ENCODE measurements at places on chromosomes 1 and 21.

- DNase-seq, result no peak
Observed at GRCh38 chr1:41528106-41528505, 43.6 kb upstream of the EDN2 start.

- no peak for DNase-seq
Observed at GRCh38 chr1:191176131-191176530, 698.5 kb upstream of the BRINP3 start.

GRCh38 chr1:29849038-29849750, 612.9 kb downstream of the PTPRU start:
- peak; percentile 16 for DNase-seq

GRCh38 chr1:21468599-21468998, 28.7 kb downstream of the NBPF3 start:
- no peak for DNase-seq

- no peak for DNase-seq
Observed at GRCh38 chr1:237258871-237259270, 216.9 kb downstream of the RYR2 start.

- no peak for DNase-seq
Observed at GRCh38 chr1:214453109-214453722, 98.2 kb downstream of the PTPN14 start.

- DNase-seq, result no peak
Observed at GRCh38 chr1:59057796-59058195, 239.1 kb upstream of the FGGY start.

- no peak for DNase-seq
Observed at GRCh38 chr1:113874012-113874879, 2.7 kb upstream of the PTPN22 start.

GRCh38 chr21:45580576-45581321, 38.5 kb upstream of the SLC19A1 start:
- no peak for DNase-seq

DNA sequence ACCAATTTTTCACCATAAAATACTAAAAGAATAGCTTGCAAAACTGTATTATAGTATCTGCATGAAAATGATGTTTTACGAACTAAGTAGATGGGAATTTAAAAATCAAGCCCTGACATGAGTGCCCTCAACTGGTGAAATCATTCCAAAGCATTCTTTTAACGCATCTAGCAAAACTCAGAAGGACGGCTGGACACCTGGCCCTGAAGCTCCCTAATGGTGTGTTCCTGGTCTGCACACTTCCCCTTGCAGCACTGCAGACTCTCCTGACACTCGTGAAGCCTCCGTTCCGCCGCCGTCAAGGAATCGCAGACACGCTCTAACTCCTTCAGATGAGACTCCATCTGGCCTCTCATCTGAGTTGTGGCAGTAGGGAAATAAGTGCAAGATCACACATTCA, 39.9 kb downstream of the ODF2L start:
- DNase-seq, result no peak

DNA sequence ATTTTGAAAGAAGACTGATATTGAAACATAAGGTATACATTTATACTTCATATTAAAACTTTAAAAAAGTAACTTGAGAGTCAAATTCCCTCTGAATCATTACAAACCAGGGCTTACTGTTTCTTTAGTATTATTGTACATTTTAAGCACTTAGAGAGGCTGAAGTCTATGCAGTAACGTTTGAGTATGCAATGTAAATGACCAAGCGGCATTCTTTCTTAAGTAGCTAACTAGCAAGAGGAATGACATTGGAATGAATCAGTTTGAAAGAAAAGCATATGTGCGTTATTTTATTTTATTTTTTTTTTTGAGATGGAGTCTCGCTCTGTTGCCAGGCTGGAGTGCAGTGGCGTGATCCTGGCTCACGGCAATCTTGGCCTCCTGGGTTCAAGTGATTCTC, 24.3 kb downstream of the WNT2B start:
- DNase-seq, result no peak

DNA sequence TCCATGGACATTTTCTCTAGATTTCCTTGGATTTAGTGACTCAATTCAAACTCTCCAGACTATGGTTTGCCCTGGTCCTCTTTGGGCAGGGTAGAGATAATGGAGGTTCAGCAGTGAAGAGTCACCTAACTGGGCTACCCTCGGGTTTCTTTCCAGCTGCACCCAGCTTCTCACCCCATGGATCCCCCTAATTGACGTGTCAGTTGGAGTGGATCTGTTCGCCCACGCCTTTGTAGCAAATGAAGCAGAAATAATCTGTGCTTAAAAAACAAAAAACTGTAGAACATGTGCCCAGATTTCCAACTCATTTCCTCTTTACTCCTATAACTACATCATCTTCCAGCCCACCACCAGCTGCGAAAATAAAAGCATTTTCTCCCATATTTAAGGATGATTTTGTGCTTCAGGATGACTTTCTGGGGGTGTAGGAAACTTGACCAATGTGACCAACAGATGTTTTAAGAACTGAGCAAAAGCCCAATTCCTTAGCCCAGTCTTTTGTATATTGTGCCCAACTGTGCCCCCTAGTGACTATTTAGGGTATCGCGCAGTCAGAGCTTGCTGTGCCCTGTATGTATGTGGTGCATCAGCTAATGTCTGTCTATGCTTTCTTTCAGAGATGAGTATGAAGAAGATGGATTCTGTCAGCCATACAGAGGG, 66.5 kb upstream of the UBE2U start:
- DNase-seq, result peak; percentile 86

DNA sequence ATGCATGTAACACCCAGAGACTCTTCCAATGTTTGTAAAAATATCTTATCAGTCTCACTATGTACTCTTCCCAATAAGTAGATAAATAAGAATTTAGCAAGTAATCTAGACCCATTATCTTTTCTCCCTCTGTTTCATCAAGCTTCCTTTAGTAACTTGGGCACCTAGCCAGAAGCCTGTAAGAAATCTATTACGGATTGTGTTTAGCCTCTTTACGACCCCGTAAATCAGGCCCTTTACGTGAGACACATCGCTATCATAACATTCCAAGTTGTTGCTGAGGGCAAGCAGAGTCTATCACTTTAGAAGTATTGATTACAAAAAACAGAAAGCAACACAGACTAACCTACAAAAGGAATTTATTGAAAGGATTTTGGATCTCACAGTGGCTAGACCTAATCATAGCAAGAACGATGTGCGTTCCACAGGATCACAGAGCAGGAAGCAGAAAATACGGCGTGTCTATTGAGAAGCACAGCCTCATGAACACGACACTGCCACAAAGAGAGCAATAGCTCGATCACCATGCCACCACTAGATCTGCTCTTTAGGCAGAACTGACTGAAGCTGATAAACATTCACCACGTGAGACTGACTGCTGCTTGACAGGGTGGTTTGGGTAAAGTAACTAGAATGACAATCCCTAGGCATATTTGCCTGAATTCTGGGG, 922.1 kb downstream of the AMY1C start:
- DNase-seq, result no peak

DNA sequence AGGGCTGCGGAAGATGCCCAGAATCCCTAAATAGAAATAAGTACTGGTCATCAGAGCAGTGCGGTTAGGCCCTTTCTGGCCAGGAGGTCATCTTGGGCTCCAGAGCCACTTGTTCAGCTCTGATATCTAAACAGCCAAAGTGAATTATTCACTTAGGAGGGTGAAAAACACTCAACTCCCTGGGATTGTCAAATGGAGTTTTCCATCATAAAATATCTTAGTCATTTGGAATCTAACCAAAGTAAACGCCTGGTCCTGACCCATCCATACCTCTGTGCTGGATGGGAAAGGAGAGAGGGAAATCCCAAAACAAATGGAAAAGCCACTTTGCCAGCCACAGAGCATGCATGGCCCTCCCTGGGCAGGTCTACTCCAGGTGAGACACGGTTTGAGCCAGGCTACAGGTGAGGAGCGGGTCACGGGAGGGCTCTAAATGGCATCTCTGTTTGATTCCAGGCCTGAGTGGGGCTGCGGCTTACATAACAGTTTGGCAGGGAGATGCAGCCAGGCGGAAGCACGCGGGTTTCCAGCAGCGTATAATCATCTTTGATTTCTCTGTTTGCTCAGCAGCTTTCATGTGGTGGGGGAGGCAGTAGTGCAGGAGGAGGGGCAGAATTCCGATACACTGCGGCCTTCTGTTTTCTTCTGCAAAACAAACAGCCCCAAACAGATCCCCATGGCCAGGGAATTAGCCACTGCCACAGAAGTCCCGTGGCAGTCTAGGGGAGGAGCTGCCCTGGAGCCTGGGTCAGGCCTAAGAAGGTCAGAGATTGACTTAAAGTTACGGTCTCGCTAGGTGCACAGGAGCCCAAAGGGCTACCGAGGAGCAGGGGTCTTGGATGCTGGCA, 59.1 kb upstream of the ZNF648 start:
- peak; percentile 89 for DNase-seq

DNA sequence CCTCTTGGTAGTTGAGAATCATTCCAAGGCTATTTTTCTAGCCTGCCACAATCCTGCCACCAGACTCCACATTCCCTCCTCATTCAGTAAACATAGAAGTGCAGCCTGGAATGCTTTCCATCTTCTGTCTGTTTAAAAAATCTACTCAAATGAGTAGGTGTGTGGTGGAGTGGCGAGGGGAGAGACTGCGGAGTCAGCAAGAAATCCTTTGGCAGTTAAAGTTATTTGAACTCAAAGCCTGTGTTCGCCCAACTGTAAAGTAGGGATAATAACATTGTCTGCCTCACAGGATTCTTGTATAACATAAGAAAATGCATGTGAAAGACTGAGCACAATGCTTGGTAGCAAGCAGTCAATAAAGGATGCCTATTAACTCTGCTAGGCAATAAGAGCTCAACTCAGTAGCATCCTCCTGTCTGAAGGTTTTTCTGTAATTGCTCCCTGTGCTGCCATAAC, 22.2 kb upstream of the DPT start:
- DNase-seq, result no peak

GRCh38 chr1:237677979-237678378, 212.7 kb downstream of the ZP4 start:
- DNase-seq, result no peak

DNA sequence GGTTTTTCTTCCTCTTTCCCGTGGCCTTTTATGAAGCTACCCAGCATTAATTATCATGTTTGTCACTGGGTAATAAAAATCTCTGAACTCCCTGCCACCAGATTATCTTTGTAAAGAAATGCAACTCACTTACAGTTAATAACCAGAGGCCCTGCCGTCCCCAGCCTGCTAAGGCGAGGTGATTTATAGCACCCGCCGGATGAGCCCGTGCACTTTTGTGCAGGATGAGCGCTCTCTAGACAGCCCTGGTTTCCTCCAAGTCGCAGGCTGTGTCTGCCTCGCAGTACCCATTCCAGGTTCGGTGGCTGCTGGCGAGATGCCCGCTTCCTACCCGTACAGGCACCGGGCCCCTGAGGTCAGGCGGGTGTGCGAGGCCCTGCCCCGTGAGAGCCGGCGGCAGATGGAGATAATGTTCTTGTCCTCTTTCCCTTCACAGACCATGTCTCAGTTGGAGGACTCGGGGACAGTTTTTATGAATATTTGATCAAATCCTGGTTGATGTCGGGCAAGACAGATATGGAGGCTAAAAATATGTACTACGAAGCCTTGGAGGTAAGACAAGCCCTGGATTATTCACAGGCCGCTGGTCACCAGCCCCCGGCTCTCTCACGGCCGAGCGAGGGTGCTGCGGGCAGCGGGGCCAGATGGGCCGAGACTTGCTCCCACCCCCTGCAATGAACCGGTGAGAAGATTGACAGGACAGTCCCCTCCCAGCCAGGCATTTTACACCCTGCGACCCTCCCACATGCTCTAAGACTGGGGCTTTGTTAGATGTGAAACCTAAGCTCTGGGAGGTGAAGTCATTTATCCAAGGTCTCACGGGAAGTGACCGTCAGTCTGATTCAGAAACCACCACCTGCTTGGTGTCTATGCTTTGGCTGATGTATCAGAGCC, 28.5 kb upstream of the SELENON start:
- DNase-seq, result no peak

- no peak for DNase-seq
Observed at GRCh38 chr1:44464361-44464760, 59.3 kb downstream of the RNF220 start.

GRCh38 chr1:117883616-117884015, 45.8 kb downstream of the GDAP2 start:
- no peak for DNase-seq

DNA sequence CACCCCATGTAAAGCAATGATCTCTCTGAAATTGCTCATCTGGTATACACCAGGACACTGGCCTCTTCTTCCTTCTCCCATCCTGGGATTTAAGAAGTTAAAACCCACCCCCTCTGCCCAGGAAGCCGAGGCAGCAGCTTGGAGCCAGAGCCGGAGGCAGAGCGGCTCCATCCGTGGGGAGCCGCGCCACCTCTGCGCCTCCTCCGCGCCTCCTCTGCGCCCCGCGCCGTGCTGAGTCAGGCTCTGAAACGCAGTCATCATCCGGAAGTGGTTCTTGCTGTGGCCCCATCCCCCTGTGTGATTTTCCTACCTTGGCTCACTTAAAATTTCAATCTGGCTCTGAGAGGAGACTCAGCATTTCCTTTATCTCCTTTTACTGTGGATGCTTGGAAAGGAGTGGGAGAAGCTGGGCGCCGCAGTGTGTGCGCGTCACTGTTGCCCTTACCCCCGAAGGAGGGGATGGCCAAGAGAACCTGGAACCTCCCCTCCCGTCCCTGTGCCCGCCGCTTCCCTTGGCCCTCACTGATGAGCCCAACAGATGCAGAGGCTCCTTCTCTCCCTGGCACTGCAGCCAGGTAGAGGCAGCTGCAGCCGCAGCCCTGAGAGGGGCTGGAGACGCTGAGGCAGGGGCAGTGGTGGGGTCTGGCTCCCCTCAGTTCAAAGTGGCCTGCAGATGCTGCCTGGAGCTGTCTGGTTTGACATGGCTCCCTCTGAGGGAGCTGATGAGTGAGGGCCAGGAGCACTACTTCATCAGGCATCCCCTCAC, 15.3 kb upstream of the NPHP4 start:
- DNase-seq, result peak; percentile 59

GRCh38 chr1:228037401-228038386, 30.9 kb downstream of the WNT3A start:
- no peak for DNase-seq

Measured in putamen (tissue), 1 donor.